ENCODE measurements at places on chromosomes 7 and 10.

DNA sequence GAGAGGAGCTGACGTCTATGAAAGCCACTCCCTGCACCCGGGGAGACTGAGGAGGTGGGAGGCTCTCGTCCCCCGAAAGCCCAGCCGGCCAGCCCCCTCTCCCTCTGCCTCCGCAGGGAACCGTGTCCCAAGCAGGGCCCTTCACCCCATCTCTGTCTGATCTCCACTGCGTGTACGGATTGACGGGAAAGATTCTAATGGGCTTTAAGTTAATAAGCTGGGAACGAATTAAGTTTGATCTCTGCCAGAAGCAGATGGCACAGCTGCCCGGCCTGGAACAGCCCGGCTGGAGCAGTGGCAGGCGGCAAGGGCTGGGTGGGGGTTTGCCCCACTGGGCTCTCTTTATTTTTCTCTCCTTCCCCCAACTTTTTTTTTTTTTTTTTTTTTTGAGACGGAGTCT lies 6.1 kb upstream of the SLC29A4 start:
- no peak for DNase-seq

GRCh38 chr10:124181656-124182055 lies 88.3 kb upstream of the CHST15 start:
- no peak for DNase-seq

- DNase-seq = no peak
Observed at GRCh38 chr10:128386816-128387604, 260.8 kb upstream of the MKI67 start.

DNA sequence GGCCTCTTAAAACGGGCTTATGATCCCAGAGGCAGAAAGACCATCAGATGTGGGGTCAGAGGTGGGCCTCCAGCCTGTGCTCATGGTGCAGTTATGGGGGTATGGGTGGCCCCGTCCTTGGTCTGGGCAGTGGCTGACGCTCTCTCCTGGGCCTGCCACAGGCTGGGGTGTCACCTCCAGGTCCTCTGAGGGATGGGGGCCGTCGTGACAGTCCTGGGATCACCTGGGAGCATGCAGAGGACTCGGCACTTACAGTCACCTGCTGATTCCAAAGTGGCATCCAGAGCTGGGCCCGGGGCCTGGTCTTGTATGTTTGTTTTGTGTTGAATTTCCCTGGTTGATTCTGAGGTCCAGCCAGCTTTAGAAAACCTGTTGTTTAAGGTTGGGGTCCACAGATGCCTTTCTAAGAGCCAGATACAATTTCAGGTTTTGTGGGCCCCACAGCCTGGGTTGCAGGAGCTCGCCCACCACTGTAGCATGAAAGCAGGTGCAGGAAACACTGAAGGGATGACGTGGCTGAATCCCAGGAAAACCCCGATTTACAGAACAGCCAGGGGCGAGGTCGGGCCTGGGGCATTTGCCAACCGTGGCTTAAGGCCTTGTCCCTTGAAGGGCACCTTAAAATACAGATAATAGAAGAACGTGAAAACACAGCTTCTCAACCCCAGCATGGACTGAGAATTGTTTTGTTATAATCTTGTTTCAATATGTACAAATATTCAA lies 170.7 kb upstream of the PPP2R2D start:
- DNase-seq = no peak

- DNase-seq = no peak
Observed at GRCh38 chr7:117385363-117386109, 41.8 kb downstream of the ASZ1 start.

GRCh38 chr10:123521556-123521955 lies 144.6 kb upstream of the GPR26 start:
- DNase-seq = no peak

DNA sequence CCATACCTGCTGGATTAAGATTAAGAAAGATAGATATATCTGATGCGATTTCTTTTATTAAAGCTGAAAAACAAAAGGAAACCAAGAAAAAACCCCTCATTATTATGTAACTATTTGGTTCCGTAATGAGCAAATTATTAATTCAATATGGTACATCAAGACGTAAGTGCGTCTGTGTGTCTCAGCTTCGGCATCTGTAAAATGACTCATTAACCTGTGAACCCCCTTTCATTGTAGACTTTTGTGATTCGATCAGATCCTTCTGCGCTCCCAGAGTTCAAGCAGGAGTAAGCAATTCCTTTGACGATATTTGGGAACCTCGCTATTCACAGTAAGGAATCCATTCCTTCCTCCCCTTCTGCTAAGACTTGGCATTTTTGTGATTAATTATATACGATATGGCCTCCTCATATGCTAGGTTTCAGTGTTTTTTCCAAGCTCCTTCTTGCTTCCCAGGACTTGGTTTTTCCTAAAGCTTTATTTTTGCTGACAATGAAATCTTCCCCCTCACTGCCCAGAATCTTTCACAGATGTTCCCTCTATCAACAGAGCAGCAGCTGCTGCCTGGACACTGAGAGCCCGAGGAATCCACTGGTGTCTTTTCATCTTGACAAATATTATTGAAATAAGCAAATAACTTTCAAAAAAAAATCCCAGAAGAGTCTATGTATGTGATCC lies 171.7 kb upstream of the CELF2 start:
- no peak for DNase-seq

GRCh38 chr7:108136191-108136688 lies 6.1 kb upstream of the LAMB4 start:
- peak; percentile 78 for DNase-seq

GRCh38 chr10:112880633-112881530 lies 69.2 kb upstream of the TCF7L2 start:
- DNase-seq = no peak

- peak; percentile 72 for DNase-seq
Observed at GRCh38 chr7:139680676-139681462, 96.9 kb downstream of the HIPK2 start.

DNA sequence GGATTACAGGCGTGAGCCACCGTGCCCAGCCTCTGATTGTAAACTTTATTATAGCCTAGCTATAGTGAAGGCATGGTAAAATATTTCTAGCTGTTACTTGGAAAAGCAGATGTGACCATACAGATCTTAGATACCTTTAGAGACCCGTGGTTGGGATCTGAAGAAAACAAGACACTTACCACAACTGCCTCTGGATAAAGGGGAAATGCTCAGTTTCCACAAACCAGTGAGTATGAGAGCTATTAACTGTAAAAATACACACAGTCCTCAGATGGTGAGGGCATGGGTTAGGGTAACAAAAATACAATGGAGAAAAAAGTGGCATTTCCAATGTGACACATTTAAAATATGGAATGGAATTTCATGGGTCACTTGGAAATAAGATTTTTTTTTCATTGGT lies 63.0 kb downstream of the ZNF438 start:
- DNase-seq = no peak

DNA sequence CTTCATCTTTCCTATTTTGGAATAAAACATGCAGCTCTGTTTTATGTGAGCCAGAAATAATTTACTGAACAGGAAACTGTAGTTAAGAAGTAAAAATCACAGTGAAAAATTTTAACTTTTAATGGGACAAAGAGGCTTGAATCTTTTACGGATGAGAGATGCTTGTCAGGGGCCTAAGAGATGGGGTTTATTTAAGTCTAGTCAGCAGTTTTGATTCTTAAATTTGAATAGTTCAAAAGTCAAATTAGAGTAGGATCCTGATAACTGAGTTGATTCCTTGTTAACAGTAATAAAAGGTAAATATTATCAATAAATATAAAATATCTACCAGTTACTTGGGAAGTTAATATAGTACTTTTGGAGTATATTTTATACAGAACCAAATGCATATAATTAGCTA lies 24.9 kb upstream of the CD36 start:
- DNase-seq = no peak

DNA sequence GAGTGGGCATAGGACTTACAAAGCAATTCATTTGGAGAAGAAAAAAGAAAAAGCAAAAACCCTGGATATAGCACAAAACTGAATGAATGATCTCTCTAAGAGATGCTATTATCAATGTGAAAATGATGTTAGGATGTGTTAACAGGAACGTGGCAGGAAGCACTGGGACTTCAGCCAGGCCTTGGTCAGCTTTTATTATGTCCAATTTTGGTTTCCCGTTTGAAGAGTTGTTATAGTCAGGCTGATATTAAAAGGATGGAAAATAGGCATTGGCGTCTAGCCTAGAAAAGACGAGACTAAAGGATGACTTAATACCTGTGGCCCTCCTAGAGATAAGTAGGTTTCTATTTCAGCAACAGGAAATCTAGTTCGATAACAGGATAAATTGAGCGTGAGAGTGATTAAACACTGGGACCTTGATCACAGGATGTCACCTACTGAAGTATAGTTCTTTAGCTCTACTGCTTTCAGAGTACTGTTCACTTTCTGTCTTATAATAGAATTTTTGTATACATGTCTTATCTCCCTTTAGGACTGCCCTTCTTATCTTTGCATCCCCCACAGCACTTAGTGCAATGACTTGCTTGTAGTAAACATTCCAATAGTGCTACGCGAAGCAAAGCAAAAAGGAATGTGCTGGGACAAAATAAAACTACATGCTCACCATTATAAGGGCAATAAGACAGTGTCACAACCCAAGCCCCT lies 99.8 kb upstream of the AGBL3 start:
- no peak for DNase-seq

DNA sequence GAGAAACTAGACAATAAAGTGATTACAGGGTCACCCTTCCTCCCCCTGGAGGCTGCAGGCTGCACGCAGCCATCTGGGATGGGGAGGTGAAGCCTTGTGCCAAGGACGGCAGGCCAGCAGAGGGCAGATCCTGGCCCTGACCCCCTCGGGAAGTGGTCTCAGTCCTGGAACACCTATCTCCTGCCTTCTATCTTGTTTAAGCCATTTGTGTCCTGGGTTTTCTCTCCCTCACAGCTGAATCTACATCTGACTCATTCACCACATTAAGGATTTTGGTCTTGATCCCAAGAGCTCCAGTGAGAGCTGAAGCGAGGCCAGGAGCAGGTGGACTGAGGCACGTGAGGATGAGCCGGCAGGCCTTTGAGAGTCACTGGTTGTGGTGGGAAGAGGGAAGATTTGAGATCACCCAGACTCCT lies 16.4 kb upstream of the PARP12 start:
- no peak for DNase-seq

- DNase-seq = no peak
Observed at GRCh38 chr10:98478430-98479222, 31.9 kb upstream of the HPS1 start.

DNA sequence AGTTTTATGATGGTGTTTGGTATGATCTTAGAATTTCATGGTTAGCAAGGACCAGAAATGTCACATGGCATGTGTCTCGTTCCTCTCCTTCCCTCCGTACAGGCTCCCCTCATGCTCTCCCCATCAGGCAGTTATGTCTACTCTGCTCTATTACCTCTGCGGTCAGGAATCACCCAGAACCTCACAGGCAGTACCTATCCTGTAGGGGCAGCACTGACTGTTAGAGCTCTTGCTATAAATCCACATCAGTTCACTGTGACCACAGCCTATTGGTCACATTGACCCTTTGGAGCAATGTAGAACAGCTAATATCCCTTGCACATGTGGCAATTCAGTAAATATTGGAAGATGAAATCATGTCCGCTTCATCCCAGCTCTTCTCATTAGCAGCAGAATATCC lies 151.8 kb downstream of the WNT2 start:
- DNase-seq = no peak

DNA sequence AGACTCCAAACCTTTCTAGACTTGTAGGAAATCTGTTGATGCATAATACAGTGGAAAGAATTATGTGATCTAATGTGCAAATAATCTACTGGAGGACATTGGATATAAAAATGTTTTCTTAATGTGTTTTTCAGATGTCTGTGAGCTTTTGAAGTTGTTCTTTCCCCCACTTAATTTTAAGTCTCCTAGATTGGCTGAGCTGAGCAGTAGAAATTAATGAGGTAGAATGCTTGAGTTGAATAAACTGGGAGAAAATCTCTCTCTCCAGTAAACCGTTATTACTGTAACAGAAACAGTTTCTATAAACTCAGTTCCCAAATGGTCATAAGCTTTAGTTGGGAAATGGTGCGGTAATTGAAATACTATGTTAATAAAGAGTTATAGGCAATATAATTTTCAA lies 15.7 kb downstream of the CSGALNACT2 start:
- no peak for DNase-seq

GRCh38 chr7:311796-312195 lies 21.8 kb downstream of the FOXL3 start:
- DNase-seq = no peak

DNA sequence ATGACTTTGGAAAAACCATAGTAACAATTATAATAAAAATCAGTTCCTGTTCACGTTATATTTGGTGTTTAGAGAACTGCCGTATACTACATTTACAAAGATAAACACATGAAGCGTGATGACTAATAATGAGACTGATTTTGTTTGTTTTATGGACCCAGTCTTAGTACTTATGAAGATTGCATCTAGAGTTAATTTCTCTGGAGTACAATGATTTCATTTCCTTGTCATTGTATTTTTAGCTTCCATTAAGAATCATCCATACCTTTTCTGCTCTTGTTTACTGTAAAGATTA lies 2.9 kb downstream of the RBM20 start:
- no peak for DNase-seq

DNA sequence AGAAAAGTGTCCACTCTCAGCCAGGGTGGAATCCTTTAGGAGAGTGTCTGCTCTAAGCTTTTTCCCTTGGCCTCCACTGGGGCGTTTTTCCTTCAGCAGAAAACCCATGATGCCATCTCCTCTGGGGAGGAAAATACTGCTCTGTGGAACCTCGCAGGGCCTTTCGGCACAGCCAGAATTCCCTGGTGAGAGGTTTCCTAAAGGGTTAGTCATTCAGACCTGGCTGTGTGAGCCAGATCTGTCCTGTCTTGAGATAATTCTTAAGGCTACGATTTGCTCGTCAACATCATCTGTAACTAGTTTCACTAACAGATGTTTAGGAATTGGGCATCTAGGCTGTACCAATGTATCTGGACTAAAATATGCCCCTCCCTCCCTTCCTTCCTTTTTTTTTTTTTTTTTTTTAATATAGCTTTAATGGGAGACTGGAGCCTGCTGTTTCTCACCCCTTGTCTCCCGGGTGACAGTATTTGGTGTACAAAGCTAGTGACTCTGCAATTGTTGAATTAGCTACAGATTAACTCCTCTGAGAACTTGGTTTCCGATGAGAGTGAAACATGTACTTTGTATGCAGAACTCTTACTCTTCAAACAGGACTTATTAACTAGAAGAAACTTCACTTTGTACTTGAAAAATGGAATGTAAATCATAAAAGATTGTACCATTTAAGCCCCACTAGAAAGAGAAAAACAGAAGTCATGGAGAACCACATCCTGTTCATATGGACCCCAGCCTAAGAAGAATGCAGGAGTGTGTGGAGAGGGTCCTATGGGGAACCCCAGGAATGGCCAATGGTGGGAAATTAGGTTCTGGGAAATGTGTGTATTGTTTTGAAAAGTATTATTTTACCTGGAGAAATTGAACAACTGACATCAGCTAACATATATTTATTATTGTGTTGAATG lies 230.9 kb downstream of the CAMK1D start:
- DNase-seq = no peak

- no peak for DNase-seq
Observed at GRCh38 chr7:44151956-44152355, 10.8 kb upstream of the MYL7 start.

GRCh38 chr7:151999424-152000090 lies 25.9 kb upstream of the GALNT11 start:
- no peak for DNase-seq

DNA sequence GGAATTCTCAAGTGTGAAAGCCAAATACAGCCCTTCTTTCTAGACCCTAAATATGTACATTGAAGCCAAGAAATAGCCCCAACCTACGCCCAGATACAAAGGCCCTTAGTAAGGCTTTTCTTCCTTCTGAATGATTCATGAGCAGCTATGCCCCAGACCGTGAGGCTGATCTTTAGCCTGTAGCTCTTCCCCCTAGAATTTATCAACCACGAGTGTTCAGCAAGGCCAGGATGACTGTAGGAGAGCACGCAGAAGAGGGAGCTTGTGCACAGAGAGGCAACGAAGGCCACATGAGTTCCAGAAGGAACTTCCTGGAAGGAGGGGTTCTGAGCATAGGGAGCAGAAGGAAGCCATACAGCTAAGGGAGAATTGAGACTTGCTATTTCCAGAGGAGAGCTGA lies 53.0 kb upstream of the HABP2 start:
- DNase-seq = no peak

All from GDM1 (cell line).